ENCODE measurements at places on chromosomes 2 and 18. TPM values are rescaled to one million over a fixed set of nuclear protein-coding genes. Genes with fewer than 3 reads are reported as not detected.

GRCh38 chr2:130366720-130367119, 10.9 kb downstream of the PTPN18 start:
- H3K36me3 ChIP-seq: no peaks in the 10 kb centered on the region
- no peak overlapping the region for H3K27ac ChIP-seq
- peaks cover 22% of the 10 kb centered on the region for H3K4me1 ChIP-seq
- DNase-seq: no peak
- H3K27me3 ChIP-seq: no peaks in the 10 kb centered on the region

DNA sequence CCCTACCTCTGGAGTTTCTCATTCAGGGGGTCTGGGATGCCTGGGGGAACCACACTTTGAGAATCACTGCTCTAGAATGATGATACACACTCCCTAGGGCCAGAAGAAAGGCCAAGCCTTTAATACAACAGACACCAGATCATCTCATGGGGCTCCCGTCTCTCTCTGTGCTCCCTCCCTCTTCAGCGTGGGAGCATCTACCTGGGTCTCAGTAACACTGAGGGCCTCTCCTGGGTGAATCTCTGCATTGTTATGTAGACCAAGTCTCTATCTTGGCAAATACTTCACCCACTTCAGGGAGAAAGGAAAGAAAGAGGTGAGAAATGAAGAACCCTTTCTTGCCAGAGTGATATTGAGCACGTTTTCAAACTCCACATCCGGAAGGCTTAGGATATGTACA, 146.8 kb upstream of the MSH6 start:
- H3K27ac ChIP-seq: no peak overlapping the region
- no peaks in the 10 kb centered on the region for H3K36me3 ChIP-seq
- H3K4me3 ChIP-seq: no peak overlapping the region
- no peak for DNase-seq

DNA sequence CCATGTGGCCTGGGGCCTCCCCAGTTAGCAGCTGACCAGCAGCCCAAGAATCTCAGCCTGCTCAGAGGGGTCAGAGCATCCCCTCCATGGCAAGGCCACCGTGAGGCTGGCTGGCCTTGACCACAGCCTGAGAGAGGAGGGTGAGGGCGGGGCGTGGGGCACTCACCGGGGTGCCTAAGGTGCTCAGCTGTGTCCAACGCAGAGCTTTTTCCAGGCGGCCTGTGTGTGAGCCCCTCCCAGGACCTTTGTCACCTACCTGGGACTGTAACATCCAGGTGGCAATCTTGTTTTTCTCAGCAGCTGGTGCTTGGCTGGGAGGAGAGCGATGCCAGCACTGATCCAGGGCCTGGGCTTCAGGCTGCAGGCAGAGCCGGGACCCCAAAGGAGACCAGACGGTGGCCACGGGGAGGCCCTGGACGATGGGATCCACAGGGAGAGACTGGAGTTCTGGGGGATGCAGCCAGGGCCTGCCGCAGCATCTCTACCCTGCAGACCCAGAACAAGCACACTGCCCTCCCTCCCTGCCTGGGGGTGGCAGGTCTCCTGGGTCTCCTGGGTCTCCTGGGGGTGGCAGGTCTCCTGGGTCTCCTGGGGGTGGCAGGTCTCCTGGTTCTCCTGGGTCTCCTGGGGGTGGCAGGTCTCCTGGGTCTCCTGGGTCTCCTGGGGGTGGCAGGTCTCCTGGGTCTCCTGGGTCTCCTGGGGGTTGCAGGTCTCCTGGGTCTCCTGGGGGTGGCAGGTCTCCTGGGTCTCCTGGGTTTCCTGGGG, 12.3 kb downstream of the SNED1 start:
- H3K4me3 ChIP-seq: no peak overlapping the region
- DNase-seq: peak; percentile 12
- H3K27me3 ChIP-seq: no peaks in the 10 kb centered on the region
- peaks cover 14% of the 10 kb centered on the region for H3K4me1 ChIP-seq

The SCN9A gene
- 1.4 TPM for total RNA-seq

The TUBB6 gene
- 2.8 TPM for total RNA-seq

The ERICH2 gene
- not detected for total RNA-seq

The STAMBP gene
- 23.8 TPM for total RNA-seq
